HuH-7 (cell line): ENCODE measurements at places on chromosomes 16 and 17.

DNA sequence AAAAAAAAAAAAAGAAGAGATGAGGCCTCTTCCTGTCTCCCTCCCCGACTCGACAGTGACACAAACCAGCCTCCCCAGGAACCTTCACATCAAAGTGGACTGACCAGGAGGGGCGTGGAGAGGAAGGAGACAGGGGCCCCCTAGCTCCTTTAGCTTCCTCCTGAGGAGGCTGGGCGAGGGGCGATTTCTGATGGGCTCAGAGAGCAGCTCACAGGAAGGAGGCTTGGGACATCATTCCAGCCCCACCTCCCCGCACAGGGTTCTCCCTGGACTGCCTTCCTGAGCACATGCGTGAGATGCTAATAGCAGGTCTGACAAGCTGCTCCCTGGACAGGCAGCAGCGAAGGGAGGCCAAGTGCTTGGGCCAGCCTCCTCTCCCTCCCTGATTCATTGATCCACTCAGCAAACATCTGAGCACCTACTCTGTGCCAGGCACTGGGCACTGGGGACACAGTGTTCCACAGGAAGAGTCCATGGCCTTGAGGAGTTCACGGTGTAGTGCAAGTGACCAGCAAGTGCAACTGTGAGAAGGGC lies 14.4 kb upstream of the DOK4 start:
- DNase-seq: no peak

DNA sequence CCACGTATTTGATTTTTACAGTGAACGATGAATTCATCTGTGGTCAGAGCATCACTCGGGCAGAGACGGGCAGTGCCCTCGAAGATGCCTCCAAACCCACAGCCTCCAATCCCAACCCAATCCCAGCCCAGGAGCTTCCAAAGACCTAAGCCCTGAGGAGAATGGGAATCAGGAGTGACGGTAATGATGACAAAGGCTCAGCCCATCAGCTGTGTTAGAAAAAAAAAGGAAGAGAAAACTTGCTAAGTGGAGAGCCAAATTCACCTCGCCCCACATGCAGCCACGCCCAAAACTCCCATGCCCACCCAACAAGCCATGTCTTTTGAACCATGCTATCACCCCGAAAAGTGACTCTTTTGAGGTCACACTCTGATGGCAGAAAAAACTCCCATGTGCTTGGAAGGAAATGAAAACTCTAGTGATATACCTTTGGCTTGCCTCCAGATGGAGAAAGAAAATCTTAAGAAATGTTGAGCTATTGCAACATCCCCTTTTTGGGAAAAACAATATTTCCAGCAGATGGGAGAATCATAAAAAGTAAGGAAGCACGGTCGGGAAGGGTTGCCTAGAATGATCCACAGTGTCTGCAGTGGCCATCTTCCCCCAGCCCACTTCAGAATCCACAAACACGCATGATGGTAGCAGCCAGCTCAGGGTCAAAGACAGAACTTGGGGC lies 37.7 kb downstream of the XYLT1 start:
- no peak for DNase-seq

- no peak for DNase-seq
These were observed 26.0 kb downstream of the TMEM204 start for GRCh38 chr16:1559446-1559975.

DNA sequence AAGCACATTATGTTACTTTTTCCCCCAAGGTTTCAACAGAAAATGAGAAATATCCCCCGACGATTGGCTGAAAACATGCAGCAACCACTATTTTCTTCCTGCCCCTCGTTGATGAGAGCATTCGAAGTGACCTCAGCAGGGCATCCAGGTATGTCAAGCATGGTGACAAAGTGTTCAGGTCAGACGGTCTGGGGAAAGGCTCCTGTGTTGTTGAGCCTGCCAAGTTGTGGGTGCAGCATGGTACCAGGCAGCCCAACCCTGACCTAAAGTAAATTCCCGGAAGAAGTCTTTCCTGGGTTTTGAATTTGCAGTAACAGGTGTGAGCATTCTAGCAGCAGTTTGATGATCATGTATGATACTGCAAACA lies 51.7 kb upstream of the SEC14L1 start:
- DNase-seq: no peak

- DNase-seq: no peak
These were observed 5.1 kb upstream of the ERN1 start for GRCh38 chr17:64135000-64135399.

DNA sequence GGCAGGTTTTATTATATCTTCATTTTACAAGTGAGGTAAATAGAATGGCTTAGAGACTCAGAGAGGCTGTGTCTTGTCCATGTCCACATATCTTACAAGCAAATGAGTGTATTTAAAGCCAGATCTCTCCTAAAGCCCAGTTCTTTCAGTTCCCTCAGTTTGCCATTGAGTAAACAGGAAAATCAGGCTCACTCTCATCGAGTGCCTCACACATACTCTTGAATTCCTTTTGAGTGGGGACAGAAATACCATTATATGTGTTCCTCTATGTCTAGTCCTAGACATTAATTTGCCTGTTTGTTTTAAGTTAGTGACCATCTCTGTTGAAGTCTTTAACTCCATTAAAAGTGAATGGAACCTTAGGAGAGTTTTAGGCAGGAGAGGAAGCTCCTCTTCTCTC lies 40.1 kb downstream of the BPTF start:
- DNase-seq: no peak

DNA sequence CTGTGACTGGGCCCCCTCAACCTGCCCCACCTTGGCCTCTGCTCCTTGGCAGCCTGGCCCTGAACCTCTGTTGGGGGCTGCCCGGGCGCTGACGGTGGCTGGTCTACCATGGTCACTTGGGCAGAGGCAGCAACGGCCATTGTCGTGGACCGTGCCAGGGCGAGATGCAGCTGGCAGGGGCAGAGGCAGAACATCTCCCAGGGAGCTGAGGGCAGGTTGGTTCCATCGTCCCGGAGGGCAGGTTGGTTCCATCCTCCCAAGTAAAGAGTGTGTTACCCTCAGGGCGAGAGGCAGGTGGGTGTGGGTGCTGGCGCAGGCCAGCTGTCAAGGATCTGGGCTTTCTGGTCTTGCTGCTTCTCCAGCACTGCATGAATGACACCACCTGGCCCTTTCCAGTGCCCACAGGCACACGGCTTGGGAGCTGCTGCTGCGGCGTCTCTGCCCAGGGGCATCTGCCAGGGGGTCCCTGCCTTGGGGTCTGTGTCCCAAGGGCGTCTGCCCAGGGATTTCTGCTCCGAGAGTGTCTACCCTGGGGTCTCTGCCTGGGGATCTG lies 12.0 kb downstream of the ACSF3 start:
- no peak for DNase-seq

GRCh38 chr16:49521734-49522325 lies 148.2 kb downstream of the C16orf78 start:
- DNase-seq: no peak

DNA sequence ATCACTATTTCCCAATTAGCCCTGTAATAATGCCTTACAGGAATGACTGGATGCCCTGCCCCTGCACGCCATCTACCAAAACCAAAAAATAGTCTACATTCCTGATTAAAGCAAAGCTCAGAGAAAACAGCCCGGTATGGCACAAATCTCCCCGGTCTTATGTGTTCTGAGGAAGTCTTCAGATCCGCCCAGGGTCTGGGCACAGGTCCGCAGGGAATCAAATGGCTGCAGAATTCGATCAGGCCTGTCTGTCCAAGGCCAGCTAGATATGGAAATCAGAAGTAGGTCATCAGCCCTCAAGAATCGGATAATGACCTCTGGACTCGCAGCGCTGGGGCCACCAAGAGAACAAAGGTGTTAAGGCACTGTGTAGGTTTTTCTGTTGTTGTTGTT lies 171.0 kb downstream of the ZFHX3 start:
- no peak for DNase-seq

DNA sequence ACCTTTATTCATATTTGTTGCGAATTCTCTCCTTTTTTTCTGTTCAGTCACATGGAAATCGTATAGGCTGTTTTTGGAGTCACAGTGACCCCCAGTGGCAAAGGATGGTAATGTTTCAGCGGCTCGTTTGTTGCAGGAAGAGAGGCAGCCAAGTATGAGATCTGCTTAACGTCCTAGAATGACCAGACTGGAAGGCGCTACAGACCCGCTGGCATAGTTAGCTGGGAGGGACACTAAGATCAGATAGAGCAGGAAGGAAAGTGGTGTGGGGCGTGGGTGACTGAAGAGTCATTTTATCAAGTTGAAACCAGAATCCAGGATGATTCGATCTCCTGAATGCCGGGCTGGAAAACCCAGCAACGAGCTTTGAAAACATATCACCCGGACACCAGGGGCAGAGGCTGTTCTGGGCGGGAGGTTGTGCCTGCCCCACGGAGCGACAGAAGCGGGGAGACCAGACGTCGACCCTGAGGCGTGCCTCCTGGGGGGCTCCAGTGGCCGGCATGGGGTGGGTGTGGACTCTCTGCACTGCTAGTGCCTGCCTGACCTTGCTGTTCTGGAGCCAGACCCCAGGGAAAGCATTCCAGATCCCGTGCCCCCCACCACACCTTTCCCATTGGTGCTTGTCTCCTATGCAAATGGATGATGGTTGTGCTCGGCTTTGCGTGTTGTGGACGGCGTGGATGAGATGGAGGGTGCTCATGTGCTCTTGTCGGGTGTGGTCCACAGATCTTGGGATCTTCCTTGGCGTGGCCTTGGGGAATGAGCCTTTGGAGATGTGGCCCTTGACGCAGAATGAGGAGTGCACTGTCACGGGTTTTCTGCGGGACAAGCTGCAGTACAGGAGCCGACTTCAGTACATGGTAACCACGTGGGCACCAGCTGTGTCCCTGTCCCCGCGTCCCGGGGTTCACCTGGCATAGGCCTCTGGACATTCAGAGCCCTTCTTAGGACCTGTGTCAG lies 7.7 kb downstream of the IL34 start:
- peak; percentile 82 for DNase-seq

DNA sequence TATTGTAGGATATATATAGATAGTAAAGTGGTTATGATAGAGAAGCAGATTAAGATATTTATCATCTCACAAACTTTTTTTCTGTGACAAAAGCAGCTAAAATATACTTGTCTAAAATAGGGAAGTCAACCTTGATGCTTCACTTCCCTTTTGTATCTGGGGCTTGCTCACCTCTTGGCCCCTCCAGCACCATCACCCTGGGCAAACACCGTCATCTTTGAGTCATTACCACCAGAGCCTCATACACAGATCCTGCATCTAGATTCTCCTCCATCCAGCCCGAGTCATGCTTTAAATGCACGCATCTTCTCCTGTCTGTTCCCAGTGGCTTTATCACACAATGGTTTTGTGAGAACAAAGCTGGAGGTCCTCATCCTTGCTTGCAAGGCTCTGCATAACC lies 1062.7 kb upstream of the EEF2KMT start:
- DNase-seq: no peak

DNA sequence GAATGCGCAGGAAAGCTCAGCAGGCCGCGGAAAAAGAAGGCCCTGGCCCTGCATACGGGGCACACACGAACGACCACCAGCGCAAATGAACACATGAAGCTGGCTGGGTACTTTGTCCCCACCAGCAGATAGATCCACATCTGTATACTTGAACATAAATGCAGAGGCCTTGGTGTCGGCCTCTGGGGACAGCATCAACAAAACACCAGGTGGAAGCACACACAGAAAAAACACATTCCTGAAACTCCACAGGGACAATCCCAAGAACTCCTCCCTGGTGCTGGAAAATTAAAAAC lies 606 bp upstream of the ZBTB4 start:
- no peak for DNase-seq

- DNase-seq: no peak
These were observed 25.6 kb downstream of the NUP85 start for GRCh38 chr17:75231071-75231470.

- no peak for DNase-seq
These were observed 67.1 kb upstream of the NLK start for GRCh38 chr17:27975146-27976011.

DNA sequence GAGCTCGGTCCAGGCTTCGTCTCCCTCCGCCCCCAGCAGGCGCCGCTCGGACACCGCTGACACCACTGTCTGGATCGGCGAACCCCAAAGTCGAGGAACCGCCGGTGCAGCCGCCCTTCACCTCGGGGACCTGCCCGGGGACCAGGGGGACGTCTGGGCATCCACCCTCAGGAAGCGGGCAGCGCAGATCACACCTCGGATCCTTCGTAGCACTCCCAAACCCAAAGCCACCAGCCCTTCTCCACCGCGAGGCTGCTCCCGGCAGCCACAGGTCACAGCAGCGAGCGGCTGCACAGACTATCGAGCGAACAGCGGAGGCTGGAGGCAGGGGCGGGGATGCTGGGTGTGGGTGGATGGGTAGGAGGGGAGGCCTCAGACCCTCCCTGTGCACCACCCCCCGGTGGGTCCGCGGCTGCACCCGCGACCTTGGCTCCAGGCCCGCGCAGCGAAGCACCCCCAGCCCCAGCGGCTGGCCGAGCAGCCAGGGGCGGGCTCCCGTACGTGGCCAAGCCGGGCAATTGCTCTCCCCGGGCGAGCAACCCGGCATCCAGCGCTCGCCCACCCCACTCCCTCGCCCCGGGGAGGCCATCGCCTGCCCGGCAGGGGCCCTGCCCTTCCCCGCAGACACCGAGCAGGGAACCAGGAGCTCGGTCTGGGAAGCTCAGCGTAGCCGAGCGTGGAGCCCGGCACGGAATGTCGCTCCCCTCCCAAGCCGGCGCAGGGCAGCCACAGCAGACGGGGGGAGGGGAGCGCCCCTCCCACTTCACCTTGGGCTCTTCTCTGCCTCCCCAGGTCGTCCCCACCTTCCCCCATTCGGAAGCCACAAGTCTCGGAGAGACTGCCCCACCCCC lies 1.0 kb downstream of the SDK2 start:
- DNase-seq: peak; percentile 45

- DNase-seq: no peak
These were observed 94.1 kb downstream of the PLCG2 start for GRCh38 chr16:81873206-81873605.

GRCh38 chr16:35188288-35189155 lies 1729.1 kb downstream of the TP53TG3F start:
- peak; percentile 12 for DNase-seq

GRCh38 chr17:6997171-6997570 lies 1.3 kb downstream of the ALOX12 start:
- DNase-seq: no peak

DNA sequence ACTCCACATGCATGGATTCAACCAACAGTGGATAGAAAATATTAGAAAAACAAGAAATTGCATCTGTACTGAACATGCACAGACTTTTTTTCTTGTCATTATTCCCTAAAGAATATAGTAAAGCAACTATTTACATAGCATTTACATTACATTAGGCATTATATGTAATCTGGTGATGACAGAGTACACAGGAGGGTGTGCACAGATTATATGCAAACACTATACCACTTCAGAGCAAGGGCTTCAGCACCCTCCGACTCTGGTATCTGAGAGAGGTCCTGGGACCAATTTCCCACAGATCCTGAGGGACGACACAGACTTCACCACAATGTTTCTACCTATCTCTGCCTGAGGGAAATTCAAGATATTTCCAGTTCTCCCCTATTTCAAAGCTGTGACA lies 25.3 kb upstream of the KCTD5 start:
- no peak for DNase-seq
